A673 (cell line): ENCODE measurements at places on chromosomes 7 and 10. TPM values are rescaled to one million over a fixed set of nuclear protein-coding genes. Genes with fewer than 3 reads are reported as not detected.

DNA sequence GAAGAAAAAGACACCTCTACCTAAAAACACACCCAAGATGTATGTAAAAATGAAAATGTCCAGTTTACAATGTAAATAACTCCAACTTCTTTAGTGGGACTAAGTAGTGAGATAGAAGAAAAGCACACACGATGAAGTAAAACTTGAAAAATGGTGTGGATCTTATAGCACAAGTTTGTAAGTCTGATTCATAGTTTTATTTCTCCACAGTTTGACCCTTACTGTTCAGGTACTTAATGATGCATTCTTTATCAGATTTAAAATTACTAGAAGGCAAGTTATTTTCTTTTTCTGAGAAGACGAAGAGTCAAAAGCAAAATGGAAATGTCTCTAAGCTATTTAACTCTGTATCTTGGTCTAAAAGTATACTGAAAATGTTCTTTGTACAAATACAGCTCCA lies 6.1 kb downstream of the NAMPT start:
- H3K4me1 ChIP-seq = no peaks in the 10 kb centered on the region
- no peak for DNase-seq
- H3K27ac ChIP-seq = no peak overlapping the region

The GPR37 gene
- 0.42 and 0.67 TPM in 2 replicates for total RNA-seq

The COBL gene
- not detected in 2 replicates for total RNA-seq

- peaks cover 12% of the 10 kb centered on the region for H3K4me1 ChIP-seq
- no peaks in the 10 kb centered on the region for H3K36me3 ChIP-seq
- no peaks in the 10 kb centered on the region for H3K27me3 ChIP-seq
- H3K4me3 ChIP-seq = no peak overlapping the region
Measured at GRCh38 chr7:116028787-116029186, 1.8 kb downstream of the TFEC start.
